Stimulated activated CD8-positive, alpha-beta memory T cell treated with anti-CD3 and anti-CD28 coated beads, Interleukin-15, amount 100 ng/mL, for 48 hours (primary cell): ENCODE measurements at places on chromosomes 7 and 10.

DNA sequence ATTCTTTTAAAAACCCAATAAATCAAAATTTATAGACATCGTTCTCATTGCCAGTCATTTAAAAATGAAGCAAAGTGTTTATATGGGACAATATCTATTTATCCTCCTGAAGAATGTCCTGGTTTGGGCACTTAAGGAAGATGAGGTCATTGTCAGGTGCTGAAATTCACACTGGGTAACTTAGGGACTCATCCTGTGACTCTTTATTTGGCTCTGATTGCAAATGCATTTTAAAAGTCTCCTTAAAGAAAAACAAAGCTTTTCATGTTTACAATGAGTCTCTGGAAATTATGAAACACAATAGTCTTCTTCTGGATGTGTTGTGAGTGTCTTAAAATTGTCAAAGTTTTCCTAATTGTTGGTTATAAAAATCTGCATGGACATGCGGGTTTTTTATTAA, 69.5 kb upstream of the GPR158 start:
- DNase-seq = no peak

DNA sequence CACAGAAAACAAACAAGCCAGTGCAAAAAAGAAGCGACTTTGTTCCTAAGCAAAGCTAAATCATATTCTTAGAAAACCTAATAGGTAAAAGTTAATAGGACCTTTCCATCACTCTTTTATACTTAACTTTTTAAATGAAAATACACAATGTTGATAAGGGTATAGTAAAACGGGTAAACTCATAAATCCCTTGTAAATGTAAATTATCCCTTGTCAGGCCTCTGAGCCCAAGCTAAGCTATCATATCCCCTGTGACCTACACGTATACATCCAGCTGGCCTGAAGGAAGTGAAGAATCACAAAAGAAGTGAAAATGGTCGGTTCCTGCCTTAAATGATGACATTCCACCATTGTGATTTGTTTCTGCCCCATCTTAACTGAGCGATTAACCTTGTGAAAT, 76.4 kb downstream of the GSAP start:
- no peak for DNase-seq

DNA sequence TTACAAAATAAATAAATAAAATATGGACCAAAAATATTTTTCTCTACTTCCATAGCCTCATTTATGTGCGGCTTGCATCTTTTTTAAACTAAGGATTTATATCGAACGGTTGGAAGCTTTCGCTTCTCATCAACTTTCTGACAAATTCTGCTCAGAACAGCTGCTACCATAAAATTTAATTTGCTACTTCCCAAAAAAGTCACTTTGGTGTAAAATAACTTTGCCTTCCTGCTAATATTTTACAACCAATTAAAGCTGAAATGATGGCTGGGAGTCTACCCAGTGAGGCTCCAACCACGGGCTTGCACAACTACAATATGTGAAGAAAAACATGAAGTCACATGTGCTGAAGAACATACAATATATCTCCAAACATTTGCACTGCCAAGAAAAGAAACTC, 253.1 kb upstream of the NEBL start:
- no peak for DNase-seq

DNA sequence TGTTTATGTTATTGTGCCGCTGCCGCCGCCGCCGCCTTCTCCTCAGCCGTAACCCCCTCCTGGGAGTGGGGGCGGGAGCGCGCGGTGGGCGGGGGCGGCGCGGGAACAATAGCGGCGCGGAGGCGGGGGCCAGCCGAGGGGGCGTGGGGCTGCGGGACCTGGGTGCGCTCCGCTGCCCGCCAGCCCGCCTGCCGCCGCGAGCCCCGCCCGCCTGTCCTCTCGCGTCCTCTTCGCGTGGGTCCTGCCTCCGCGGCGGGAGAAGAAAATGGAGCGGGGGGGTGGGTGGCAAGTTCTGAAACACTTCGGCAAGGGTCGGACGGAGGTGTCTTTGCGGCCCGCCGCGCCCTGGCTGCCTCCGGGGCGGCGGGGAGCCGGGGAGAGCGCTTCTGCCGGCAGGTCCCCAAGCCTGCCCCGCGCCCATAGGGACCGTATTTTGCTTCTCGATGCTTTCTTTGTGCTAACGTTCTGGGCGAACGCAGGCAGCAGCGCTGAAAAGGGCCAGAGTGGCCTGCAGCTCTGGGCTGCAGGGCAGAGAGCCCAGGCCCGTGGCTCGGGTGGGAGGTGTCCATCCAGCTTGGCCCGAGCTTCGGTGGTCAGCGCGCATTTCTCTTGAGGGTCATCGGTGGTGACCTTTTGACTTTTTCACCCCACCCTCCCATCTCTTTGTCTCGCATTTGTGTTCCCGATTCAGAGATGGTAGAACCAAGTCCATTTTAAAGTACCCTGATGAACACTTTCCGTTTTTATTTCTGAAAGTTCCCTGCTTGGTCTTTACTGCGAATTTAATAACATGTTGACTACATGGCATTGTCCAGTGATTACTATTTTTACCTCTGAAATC, 613 bp downstream of the MAPK8 start:
- DNase-seq = peak; percentile 34

- no peak for DNase-seq
Measured at GRCh38 chr7:106565428-106565827, 95.5 kb downstream of the CCDC71L start.

- no peak for DNase-seq
Measured at GRCh38 chr7:150972741-150973140, 5.4 kb downstream of the KCNH2 start.

DNA sequence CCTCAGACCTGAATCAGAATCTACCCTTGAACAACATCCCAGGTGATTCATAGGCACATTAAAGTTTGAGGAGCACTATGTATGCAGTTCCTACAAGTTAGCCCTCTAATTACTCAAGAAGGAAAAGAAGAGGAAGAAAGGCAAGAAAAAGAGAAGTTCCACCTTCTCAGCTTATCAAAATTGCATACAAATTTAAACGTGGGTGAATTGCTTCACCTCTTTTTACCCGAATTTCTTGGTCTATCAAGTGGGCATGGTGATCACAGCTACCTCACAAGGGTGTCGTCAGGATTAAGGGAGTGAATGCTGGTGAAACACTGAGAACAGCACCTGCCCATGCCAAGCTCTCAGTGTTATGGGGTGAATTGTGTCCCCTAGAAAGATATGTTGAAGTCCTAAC, 43.8 kb upstream of the PAPSS2 start:
- DNase-seq = no peak

DNA sequence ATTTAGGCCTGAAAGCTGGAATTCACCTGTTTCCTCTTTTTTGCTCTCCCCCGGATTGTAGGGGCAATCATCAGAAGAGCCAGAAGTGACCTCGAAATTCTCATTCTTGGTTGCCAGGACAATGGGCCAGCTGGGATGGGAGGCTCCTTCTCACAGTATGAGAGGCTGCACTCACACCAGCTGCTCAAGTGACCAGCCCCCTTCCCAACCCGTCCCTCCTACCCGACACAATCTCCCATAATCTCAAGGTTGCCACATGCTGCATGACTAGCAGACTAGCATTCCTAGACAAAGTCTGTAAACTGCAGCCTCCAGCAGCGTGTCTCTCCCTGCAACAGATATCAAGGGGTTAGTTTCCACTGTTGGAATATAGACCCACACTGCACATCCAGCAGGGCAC, 110.3 kb downstream of the C1GALT1 start:
- DNase-seq = no peak

GRCh38 chr10:86511027-86511865, 10.3 kb downstream of the WAPL start:
- no peak for DNase-seq

- no peak for DNase-seq
Measured at GRCh38 chr10:118258285-118258684, 83.8 kb downstream of the FAM204A start.

- no peak for DNase-seq
Measured at GRCh38 chr7:3215624-3216585, 85.1 kb upstream of the SDK1 start.

DNA sequence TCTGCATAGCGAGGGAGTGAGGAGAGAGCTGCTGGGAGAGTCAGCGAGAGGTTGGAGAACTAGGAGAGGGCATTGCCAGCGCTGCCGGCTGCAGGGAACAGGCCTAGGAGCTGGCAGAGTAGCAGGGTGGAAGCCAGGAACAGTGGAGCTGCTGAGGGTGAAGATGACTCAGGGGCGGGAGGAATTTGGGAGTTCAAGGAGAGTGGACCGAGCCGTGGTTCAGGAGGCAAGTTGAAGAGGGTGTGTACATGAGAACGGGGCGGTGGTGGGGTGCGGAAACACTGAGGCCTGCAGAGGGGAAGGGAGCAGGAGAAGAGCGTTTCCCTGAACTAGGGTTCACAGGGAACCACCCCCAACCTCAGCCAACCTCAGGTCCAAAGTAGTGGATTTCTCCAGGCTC, 31.5 kb downstream of the HIF1AN start:
- no peak for DNase-seq

GRCh38 chr10:101346177-101346576, 7.8 kb upstream of the BTRC start:
- DNase-seq = no peak

DNA sequence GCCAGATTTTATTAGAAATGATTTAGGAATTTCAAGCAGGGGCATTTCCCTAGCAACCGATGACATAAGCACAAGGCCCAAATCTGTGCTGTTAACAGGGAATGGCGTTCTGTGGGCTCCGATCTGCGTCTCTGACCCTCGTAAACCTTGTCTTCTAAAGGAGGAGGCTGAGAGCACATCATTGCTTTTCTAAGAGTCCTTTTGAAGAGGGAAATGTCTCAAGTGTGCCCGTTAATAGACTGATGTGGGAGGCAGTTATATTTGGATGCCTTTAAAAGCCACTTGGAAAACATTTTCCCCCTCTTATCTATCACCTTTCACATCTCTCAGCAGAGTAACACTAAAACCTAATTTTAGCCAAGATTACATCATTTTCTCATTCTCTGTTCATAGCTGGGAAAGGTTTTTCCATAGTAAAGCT, 424.1 kb upstream of the GALNT17 start:
- DNase-seq = no peak

DNA sequence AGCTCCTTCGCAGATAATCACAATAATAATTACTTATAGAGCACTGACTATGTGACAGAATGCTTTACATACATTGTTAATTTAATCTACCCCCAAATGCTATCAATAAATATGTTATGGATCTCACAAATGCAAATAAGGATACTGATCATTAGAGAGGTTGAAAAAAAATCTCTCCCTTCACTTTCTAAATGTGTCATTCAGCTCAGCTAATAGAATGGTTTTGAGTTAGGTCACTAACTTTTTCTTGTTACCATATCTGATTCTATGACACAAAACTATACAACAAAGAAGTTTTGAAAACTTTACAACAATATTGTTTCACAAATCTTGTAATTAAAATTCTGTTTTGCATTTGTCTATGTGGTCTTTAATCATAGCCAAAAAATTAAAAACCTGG, 17.4 kb downstream of the NEUROD6 start:
- DNase-seq = no peak

GRCh38 chr7:100387695-100388094, 14.4 kb downstream of the PILRA start:
- DNase-seq = no peak

GRCh38 chr7:20223356-20223755, 6.2 kb upstream of the MACC1 start:
- no peak for DNase-seq

GRCh38 chr7:127986581-127987521, 44.4 kb downstream of the LRRC4 start:
- no peak for DNase-seq

DNA sequence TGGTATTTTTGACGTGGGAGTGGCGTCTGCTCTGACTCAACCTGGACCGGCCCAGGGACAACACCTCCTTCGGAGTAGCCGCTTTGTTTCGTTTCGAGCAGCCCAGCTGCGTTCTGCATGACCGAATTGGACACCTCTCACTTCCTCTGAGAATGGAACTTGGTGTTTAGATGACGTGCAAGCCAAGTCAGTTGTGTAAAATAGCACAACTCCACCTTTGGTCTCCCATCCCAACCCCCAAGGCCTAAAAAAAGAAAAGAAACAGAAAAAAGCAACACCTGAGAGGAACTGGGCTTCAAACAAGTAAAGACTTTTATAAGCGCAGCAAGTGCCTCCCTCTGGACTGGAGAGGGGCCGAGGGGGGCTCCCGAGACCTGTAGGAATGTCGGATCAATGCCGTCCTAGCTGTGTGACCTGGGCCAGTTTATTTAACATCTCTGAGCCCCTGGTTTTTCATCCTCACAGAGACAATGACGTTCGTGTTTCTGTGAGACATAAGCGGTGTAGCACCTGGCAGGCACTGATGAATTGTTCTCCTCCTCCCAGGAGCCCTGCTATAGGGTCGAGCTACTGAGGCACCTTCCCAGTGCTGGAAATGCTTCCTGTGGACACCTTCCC, 52.0 kb upstream of the SMNDC1 start:
- peak; percentile 53 for DNase-seq

DNA sequence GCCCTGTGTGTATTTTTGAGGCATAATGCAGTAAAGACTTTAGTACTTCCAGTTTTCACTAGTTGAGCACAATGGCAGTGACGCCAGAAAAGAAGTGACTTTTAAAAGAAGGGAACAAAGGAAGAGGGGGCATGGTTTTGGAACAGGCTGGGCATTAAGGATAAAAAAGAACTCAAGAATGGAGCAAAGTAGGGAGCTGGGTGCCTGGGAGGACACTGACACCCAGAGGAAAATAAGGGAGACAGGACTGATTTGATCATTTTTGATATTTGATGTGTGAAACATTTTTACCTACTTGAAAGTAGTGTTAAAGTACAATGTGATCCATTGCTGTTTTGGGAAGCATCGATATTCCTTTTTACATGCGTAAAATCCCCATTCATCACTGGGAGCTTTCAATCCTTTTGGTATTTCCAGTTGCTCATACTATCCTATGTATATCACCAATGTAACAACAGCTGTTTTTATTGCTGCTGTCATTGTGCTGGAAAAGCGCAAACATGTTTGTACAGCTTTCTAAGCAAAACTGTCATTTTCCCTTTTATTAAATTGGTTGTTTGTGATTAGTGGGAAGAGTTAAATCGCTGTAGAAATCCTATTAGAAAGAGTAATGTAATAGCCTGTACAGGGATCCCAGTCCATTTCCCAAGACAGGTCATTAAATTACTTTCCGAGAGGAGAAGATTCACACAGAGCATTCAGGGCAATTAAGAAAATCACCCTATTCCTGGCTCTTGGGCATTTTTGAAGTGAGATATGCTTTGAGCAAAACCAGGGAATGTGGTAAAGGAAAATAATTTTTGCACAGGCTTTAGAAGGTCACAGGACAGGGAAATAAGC, 85.2 kb downstream of the ADAM12 start:
- no peak for DNase-seq

DNA sequence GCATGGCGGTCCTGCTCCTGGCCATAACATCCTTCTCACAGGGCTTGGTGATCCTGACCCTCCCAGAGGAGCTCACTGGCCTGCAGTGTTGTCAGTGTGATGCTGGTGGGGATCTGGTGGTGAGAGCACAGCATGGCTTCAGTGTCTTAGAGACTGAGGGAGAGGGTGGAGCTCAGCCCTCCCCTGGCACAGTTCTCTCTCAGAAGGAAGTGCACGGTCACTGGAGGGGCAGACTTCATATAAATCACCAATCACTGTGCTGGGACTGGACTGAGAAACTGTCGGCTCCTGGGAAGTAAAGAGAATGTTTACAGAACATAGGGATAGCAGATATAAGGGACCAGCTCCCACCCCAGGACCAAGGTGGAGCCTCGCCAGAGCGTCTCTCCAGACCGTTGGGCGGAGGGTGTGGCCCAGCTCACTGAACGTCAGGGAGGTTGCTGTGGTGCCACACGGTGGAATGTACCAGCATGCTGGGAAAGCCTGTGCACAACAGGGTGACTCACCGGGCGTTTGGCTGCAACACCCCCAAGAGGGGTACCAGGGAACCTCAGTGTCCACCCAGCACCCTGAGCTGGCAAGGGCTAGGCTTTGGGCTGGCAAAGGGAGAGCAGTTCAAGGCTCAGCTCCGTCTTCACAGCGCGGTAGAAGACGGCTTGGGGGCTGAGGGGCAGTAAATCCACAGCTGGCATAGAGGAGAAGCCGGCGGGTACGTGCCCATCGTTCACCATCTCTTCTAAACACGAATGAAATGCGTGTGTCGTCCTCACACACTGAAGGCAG, 8.8 kb upstream of the GET4 start:
- no peak for DNase-seq
